ENCODE measurements at places on chromosomes 1 and 21.

GRCh38 chr1:34776911-34777310, 4.1 kb upstream of the GJB3 start:
- DNase-seq = no peak

GRCh38 chr1:53073287-53073686, 11.3 kb downstream of the PODN start:
- no peak for DNase-seq

DNA sequence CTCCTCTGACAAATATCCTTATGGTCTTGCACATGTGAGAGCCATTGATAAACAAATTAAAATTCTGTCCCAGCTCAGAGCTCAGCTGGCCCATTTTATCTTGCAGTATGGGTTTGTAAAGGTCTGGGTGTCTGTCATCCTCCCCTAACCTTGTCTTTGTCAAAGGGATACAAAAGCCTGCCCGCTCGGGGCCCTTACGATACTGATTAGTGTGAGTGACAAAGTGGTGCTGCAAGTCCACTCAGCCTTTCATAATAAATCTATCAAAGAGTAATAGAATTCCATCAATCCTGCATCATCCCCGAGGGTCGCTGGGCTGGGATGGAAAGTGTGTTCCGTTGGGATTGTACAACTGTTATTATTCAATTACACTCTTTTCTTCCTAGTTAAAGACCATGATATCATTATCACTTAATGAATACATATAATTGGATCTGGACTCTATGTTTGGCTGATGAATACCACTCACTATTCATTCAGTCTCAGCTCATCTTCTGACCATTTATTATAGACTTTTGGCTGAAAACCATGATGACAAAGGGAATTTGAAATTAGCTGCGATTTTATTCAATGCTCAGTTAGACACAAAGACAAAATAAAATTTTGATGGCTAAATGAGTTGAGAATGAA, 122.5 kb upstream of the FOXD3 start:
- DNase-seq = no peak

DNA sequence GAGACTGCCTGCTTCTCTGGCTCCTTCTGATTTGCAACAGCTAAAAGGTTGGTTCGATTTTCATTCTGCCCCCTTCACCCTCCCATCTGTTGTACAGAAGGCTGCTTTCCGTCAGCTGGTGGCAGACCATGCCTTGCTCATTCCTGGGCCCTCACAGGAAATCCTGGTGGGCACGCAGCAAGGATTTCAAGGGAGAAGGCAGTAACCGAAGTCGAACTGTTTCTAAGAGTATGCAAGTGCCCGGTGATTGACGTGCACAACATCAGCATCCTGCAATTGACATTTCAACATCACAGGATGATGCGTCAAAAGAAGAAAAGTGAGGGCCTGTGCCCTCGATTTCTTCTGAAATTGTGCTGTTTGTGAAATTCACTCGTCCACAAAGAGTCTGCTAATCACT, 83.8 kb downstream of the PLPP3 start:
- DNase-seq = no peak

DNA sequence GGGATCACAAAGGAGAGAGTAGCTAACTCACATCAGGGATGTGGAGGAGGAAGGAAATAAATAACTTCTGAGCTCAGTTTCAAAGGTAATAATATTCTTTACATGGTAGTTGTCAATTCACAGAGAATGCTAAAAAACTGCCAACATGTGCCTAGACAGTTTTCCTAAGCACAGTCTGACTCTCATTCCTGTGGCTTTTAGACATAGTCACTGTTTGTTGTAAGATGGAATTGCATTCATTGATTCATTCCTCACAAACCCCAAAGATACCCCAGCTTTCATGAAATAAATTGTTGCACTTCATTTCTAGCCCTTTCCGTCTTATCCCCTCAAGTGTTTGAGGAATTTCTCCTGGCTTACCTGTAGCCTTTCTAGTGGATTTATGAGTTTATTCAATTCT, 263.9 kb downstream of the NTNG1 start:
- no peak for DNase-seq

DNA sequence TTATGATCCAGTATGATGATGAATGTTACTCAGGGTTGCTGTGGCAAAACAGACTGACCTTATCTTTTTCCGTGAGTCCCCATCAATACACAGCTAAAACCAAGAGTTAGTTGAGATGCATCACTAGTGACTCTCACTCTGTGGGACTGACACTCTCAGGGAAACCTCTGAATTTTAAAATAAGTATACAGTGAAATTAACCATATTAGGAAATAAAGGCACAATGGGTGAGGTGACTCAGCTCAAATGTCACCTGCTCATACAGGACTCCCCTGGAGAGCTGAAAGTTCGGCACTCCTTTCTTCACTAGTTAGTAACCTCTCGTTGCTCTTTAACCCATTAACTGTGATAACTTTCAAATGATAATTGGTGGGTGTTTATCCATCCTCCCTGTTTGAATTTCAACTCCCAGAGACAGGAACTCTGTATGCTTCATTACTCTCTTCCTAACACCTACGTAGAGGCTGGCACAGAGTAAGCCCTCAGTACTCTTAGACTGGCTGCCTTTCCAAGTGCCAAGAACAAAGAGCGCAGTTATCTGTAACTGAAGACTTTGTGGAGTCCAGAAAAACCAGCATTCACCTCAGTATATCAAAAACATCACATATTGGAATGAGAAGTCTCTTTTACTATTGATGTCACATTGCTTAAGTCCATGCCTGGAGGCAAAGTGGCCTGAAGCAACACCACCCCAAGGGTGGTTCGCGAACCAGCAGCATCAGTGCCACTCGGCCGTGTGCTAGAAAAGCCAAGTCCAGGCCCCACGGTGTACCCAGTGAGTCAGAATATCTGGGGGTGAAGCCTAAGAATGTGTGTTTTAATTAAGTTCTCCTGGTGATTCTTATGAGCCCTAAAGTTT, 91.1 kb downstream of the NIBAN1 start:
- no peak for DNase-seq

- no peak for DNase-seq
These were observed 47.5 kb upstream of the NTPCR start for GRCh38 chr1:232902774-232903350.

DNA sequence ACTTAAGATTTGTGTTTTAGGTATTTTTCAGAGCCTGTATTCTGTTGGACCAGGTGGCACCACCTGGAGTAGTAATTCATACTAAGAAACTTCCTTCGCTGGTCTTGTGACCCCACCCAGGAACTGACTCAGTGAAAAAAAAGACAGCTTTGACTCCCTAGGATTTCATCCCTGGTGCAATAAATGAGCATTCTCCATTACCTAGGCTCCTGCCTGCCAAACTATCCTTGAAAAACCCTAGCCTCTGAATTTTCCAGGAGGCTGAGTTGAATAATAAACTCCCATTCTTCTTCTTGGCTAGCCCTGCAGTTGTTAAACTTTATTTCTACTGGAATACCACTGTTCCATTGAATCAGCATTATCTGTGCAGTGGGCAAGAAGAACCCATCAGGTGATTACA, 10.6 kb upstream of the RGS18 start:
- no peak for DNase-seq

DNA sequence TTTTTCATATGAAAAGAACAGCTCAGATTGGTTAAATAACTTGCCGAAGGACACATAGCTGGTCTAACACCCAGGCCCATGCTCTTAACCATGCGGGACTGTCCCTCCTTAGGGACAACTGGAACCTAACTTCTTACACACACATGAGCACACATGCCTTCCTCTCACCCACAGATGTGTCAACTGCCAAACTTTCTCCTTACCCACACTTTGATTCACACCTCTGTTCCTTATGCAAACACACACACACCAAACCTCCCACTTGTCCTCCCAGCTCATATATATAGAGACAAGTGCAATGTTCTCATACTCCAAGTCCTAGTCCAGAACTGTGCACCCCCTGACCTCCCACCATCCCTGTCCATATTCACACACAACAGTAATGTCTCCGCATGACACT, 4.3 kb downstream of the RAB25 start:
- no peak for DNase-seq

DNA sequence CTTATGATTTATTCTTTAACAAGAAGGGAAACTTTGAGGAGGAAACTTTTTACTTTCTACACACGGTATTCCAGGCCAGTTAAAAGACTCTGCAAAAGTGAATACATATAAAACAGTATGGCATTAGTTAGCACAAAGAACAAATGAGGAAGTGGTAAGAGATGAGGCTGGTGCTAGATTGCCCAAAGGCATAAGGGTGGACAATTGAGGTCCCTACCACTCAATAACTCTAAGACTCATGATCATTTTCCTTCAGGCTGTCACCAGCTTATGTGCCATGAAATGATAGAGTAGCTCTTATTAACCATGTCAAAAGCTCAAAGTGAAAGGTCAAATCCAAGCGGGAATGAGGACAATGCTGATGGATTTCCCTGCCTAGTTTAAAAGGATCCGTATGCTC, 124.5 kb downstream of the TBX15 start:
- DNase-seq = no peak

GRCh38 chr1:236301080-236301957, 19.6 kb upstream of the ERO1B start:
- no peak for DNase-seq

- DNase-seq = no peak
These were observed 450.6 kb upstream of the DAB1 start for GRCh38 chr1:57874418-57874877.

- no peak for DNase-seq
These were observed 8.5 kb upstream of the NID1 start for GRCh38 chr1:236073307-236073897.

GRCh38 chr1:172178886-172179285, 241.6 kb upstream of the C1orf105 start:
- no peak for DNase-seq

- no peak for DNase-seq
These were observed 8.3 kb downstream of the OLIG2 start for GRCh38 chr21:33033961-33034413.

DNA sequence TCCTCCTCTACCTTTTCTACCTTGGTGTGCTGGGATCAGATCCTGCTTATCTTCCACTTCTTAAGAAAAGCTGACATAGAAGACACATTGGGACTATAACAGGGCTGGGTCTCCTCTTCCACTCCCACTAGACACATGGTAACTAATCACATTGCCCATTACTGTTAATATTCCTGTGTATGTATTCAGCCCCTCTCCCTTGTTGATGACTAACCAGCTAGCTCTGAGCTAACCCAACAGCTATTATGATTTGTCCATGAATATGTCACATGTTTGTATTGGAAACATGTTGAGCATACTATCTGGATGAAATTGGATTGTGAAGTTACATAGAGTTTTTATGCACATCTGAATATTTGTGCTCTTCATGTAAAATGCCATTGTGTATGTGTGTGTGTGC, 52.9 kb downstream of the MPZL1 start:
- DNase-seq = no peak

DNA sequence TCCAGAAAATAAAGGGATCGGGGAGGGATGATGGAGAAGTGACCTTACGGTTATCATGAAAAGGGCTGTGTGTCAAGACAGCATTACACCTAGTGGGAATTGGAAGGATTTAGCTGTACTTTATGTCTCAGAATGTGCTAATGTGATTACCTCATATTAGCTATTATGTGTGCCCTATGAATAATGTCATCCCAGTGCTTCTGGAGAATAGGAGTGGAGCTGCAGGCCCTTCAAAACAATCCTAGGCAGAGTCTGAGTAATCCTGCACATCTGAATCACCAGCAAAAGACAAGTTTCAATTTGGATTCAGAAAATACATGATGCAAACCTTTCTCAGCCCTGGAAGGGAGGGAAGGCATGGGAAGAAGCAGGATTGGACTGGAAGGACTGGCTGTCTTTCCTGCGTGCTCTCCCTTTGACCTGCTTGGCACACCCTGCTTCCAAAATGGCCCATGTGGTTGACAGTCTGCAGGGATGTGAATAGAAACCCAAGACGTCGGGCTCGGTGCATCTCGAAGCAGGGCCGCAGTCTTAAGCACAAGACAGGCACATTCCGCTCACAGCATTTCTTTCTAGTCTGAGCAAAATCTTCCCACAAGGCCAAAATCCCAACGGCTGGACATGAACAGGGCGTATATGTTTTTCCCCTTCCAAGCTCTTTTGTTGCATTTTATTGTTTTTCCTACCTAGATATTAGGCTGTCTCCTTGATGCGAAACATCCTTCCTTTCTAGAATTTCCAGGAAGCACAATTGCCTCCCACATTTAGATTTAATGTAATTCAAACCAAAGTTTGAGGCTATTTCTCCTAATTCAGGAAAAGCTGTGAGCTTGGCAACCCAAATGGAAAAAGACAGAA, 54.3 kb upstream of the TARBP1 start:
- DNase-seq = no peak

- no peak for DNase-seq
These were observed 18.3 kb downstream of the PLEKHA6 start for GRCh38 chr1:204341380-204341779.

- no peak for DNase-seq
These were observed 19.1 kb downstream of the FMO1 start for GRCh38 chr1:171267391-171267790.

GRCh38 chr1:21157868-21158267, 18.8 kb downstream of the EIF4G3 start:
- no peak for DNase-seq

- DNase-seq = no peak
These were observed 6.0 kb upstream of the EEIG2 start for GRCh38 chr1:108553905-108554304.

DNA sequence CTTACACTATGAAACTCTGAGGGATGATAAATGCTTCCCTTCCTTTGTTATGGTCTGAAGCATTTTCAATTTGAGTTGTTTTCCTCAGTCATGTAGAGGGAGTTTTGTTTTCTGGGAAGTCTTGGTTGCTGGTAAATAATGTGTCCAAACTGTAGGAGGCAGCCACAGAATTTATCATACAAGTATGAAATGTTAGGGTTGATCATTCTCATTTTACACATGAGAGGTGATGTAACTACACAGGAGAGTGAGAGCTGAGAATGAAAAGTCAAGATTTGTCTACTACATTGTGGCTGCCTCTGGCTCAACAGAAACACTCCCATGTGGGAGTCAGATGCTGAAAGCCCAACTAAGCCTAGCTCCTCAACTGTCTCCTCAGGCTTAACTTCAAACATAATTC, 182.5 kb upstream of the SGIP1 start:
- DNase-seq = no peak

DNA sequence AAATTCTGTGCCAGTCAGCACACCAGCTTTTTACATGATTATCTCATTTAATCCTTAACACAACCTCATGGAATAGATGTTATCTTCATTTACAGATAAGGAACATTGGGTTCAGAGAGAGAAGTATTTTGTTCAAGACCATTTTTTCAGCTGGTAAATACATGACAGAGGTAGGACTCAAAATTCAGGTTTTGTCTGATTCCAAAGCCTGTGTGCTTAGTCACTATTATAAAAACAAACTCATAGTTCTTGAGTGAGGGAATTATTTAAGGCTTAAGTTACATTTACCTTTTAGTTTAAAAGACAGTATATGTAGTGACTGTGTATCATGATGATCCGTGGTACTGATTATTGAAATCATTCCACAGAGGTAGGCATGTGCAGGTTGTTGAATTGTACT, 125.2 kb downstream of the MAGI3 start:
- DNase-seq = no peak

All from hematopoietic multipotent progenitor cell treated with erythropoietin and hydrocortisone succinate and interleukin-3 and kit ligand, for 15 days (in vitro differentiated cells).